ENCODE measurements at places on chromosomes 3 and 15.

GRCh38 chr3:177410730-177411129, 213.4 kb upstream of the TBL1XR1 start:
- DNase-seq, result no peak

GRCh38 chr3:16809993-16810392, 74.8 kb upstream of the PLCL2 start:
- no peak for DNase-seq

GRCh38 chr3:194381460-194381875, 11.9 kb upstream of the LRRC15 start:
- DNase-seq, result no peak

DNA sequence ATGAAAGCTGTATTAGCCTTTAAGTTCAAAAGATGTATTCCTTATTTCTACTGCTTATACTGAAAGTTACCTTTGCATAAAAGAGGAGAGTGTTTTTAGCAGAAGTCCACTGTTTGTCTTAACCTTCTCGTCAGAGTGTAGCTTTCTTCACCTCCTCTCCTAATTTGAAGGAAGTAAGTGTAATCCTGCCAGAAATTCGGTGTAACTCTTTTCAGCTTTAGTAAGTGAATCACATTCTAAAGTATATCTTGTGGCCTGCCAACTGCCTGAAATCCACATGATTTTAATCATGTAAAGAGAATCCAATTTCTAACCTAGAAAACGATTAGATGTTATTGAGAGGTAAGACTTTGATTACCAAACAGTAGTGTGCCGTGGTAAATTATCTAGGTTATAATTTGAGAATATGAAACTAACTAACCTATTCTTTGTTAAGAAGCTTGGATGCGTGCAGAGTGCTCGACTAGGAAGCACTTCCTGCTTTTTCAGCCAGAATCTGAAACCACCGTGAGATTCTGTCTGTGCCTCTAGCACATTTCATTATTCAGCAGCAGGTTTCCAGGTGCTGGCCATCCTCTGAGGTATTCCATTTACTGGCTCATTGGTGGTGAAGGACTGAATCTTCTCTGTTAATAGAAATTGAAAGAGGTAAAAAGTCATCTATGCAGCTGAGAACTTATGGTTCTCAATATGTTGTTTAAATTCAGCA, 7.5 kb downstream of the GYG1 start:
- DNase-seq, result no peak

GRCh38 chr15:60520825-60521368, 42.0 kb upstream of the ICE2 start:
- DNase-seq, result peak; percentile 79

All from stimulated activated CD4-positive, alpha-beta T cell treated with anti-CD3 and anti-CD28 coated beads, Interleukin-1b, Interleukin-23, amount 100 ng/mL, for 48 hours (primary cell).